ENCODE measurements at places on chromosomes 2 and 18.

GRCh38 chr18:46152808-46153617 lies 48.8 kb downstream of the HAUS1 start:
- no peak for DNase-seq

DNA sequence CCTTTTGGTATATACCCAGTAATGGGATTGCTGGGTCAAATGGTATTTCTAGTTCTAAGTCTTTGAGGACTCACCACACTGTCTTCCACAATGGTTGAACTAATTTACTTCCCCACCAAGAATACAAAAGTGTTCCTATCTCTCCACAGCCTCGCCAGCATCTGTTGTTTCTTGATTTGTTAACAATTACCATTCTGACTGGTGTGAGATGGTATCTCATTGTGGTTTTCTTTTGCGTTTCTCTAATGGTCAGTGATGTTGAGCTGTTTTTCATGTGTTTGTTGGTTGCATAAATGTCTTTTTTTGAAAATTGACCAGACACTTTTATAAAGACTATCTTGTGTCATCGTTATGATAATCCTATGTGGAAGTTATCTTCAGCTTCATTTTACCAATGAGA lies 16.0 kb upstream of the ATP8B1 start:
- no peak for DNase-seq

GRCh38 chr2:100077456-100077855 lies 64.9 kb downstream of the AFF3 start:
- no peak for DNase-seq

- no peak for DNase-seq
These were observed 161.8 kb downstream of the LNPK start for GRCh38 chr2:175840256-175840655.

DNA sequence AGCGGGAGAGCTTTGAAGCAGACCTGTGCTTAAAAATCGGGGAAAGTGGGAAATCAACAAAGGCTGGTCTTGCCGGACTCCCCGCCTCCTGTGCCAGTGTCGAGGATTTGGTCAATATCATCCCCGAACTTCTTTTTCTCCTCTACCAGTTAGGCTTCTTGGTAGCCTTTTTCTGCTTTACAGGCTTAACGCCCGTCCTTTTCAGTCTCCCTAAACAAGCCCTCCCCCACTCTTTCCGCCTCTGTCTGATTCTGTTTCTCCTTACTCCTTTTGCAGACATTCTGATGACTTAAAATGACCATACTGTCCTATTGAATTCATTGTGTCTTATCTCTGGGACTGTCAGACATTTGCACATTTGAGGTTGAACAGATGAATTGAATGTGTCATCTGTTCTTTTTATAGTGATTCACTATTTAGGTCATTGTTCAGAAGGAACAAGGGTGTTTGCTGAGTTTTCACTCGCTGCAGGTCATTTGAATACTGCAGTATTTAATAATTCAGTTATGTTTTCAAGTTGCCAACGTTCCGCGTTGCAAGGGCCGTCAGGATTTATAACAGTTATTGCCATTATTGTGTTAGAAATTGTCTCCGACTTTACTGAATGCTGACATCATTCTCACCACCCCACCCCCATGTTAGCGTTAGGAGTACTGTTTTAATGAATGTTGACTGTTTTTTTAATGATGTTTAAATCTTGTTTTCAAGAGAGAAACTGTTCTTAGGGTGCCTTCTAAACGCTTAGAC lies 1.1 kb downstream of the ITGAV start:
- peak; percentile 19 for DNase-seq

- no peak for DNase-seq
These were observed 1591.2 kb upstream of the LRRTM1 start for GRCh38 chr2:81895620-81896250.
